Neuronal stem cell (in vitro differentiated cells): ENCODE measurements at places on chromosomes 16 and 17.

GRCh38 chr17:36019423-36019822 lies 1.7 kb upstream of the CCL23 start:
- H3K27me3 ChIP-seq: no peaks in the 10 kb centered on the region
- H3K4me3 ChIP-seq: no peak overlapping the region
- no peak for DNase-seq
- no peak overlapping the region for H3K27ac ChIP-seq
- H3K4me1 ChIP-seq: no peaks in the 10 kb centered on the region
- H3K36me3 ChIP-seq: no peaks in the 10 kb centered on the region

- H3K36me3 ChIP-seq: no peaks in the 10 kb centered on the region
- H3K4me1 ChIP-seq: peaks cover 2% of the 10 kb centered on the region
- H3K27me3 ChIP-seq: no peaks in the 10 kb centered on the region
- H3K4me3 ChIP-seq: no peak overlapping the region
- DNase-seq: no peak
- H3K27ac ChIP-seq: no peak overlapping the region
These were observed 34.0 kb downstream of the DGKE start for GRCh38 chr17:56867948-56868376.

GRCh38 chr17:19495828-19496528 lies 37.7 kb upstream of the SLC47A1 start:
- H3K4me1 ChIP-seq: no peaks in the 10 kb centered on the region
- DNase-seq: no peak
- no peaks in the 10 kb centered on the region for H3K27me3 ChIP-seq
- H3K36me3 ChIP-seq: no peaks in the 10 kb centered on the region
- no peak overlapping the region for H3K27ac ChIP-seq

GRCh38 chr16:26031286-26031685 lies 339.5 kb downstream of the HS3ST4 start:
- H3K4me3 ChIP-seq: no peak overlapping the region
- H3K4me1 ChIP-seq: no peaks in the 10 kb centered on the region
- H3K27me3 ChIP-seq: no peaks in the 10 kb centered on the region
- H3K27ac ChIP-seq: no peak overlapping the region

- H3K27ac ChIP-seq: no peak overlapping the region
- no peaks in the 10 kb centered on the region for H3K36me3 ChIP-seq
- H3K27me3 ChIP-seq: no peaks in the 10 kb centered on the region
- H3K4me1 ChIP-seq: no peaks in the 10 kb centered on the region
- no peak overlapping the region for H3K4me3 ChIP-seq
These were observed 391.3 kb upstream of the CDH5 start for GRCh38 chr16:65975049-65975708.

DNA sequence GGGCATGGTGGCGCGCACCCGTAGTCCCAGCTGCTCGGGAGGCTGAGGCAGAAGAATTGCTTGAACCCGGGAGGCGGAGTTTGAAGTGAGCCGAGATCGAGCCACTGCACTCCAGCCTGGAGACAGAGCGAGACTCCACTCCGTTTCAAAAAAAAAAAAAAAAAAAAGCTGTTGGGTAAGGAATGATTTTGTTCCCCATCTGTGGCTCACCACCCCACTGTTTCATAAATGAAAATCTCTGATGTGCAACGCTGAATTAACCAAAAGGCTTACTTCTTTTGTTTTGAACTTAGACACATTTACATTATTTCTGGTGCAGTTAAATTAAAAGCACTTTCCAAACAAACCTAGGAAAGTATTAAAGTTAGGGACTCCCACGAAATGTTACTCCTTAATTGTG lies 1.2 kb upstream of the METTL9 start:
- DNase-seq: no peak
- H3K27ac ChIP-seq: no peak overlapping the region
- H3K4me1 ChIP-seq: peaks cover 12% of the 10 kb centered on the region
- peaks cover 2% of the 10 kb centered on the region for H3K27me3 ChIP-seq
- H3K36me3 ChIP-seq: peaks cover 4% of the 10 kb centered on the region
- no peak overlapping the region for H3K4me3 ChIP-seq

DNA sequence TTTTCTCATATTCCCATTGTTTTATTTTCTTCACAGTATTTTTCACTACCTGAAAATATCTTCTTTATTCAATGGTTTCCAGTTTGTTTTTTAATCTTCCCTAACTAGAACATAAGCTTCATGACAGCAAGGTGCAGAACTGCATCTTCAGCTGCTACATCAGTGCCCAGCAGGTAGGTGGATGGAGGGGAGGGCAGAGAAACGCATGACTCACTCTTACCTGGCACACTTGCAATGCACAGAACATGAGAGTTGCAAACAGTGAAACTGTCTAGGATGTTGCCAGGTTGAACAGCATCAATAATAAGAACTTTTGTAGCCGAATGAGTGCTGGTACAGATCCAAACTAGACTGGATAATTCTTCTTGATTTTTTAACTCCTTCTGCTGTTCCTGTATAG lies 127.1 kb downstream of the SPAG9 start:
- H3K27me3 ChIP-seq: no peaks in the 10 kb centered on the region
- no peak overlapping the region for H3K4me3 ChIP-seq
- DNase-seq: no peak
- no peak overlapping the region for H3K27ac ChIP-seq
- H3K4me1 ChIP-seq: no peaks in the 10 kb centered on the region

DNA sequence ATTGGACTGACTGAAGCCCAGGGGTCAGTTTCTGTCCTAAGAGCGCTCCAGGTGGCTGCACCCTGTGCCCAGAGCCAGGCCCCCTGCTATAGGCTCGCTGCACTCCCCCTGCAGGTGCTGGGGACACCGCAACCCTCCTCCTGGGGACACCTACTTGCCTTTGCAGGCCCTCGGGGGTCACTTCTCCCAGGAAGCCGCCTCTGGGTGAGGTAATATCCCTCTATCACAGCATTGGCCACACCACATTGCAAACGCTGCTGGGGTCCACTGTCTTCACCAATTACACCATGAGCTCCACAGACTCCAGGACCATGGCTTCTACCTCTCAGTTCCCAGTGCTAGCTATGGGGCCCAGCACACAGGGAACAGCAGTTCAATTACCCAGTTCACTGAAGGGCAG lies 14.9 kb downstream of the USP36 start:
- H3K4me3 ChIP-seq: no peak overlapping the region
- no peak for DNase-seq
- H3K4me1 ChIP-seq: peaks cover 9% of the 10 kb centered on the region

DNA sequence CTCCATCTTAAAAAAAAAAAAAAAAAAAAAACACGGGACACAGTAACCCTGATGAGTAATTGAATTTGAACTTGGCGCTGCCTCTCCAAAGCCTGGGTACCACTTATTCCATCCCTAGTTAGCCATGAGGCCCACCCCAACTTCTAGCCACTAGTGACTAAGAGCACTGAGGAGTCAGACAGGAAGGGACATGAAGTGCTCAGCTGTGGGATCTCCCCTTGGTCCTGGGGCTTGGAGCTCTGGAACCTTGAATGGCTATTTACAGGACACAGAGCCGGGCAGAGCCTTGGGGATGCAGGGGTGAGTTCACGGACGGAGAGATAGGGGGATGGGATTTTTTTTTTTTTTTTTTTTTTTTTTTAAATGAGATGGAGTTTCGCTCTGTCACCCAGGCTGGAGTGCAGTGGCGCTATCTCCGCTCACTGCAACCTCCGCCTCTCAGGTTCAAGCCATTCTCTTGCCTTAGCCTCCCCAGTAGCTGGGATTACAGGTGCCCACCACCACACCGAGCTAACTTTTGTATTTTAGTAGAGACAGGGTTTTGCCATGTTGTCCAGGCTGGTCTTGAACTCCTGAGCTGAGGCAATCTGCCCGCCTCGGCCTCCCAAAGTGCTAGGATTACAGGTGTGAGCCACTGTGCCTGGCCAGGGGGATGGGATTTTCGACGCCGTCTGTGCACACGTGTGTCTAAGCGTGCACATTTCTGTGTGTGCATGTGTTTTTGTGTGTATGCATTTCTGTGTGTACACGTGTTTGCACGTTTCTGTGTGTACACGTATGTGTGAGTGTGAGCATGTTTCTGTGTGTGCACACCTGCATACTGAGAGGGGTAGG lies 20.4 kb upstream of the CIBAR2 start:
- peaks cover 3% of the 10 kb centered on the region for H3K4me1 ChIP-seq
- H3K36me3 ChIP-seq: no peaks in the 10 kb centered on the region
- DNase-seq: no peak
- H3K4me3 ChIP-seq: no peak overlapping the region
- no peak overlapping the region for H3K27ac ChIP-seq
- no peaks in the 10 kb centered on the region for H3K27me3 ChIP-seq

- no peaks in the 10 kb centered on the region for H3K27me3 ChIP-seq
- no peaks in the 10 kb centered on the region for H3K36me3 ChIP-seq
- H3K4me3 ChIP-seq: no peak overlapping the region
- H3K27ac ChIP-seq: no peak overlapping the region
- no peaks in the 10 kb centered on the region for H3K4me1 ChIP-seq
- DNase-seq: no peak
These were observed 9.3 kb upstream of the ASIC2 start for GRCh38 chr17:33302394-33302793.

GRCh38 chr16:80027007-80027965 lies 426.7 kb upstream of the MAF start:
- no peaks in the 10 kb centered on the region for H3K36me3 ChIP-seq
- H3K27me3 ChIP-seq: no peaks in the 10 kb centered on the region
- peaks cover 7% of the 10 kb centered on the region for H3K4me1 ChIP-seq
- H3K4me3 ChIP-seq: no peak overlapping the region
- H3K27ac ChIP-seq: no peak overlapping the region

DNA sequence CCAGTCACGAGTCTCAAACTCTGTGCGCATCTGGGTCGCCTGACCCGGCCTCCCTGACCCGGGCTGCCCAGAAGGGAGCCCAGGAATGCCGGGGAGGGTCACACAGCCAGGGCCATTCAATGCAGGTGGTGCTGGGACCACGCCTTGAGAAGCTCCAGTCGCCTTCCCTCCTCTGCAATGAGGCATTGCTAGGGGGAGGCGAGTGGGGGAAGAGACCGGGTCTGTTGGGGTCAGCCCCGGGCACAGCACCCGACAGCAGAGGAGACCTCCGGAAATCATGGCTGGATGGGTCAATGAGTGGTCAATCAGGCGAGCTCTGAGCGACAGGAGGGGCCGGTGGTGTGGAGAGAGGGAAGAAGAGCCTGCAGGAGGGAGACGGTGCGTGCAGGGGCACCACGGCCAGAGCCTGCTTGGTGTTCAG lies 13.3 kb downstream of the JPH3 start:
- no peak for DNase-seq
- H3K36me3 ChIP-seq: no peaks in the 10 kb centered on the region
- no peaks in the 10 kb centered on the region for H3K4me1 ChIP-seq
- H3K27ac ChIP-seq: no peak overlapping the region
- no peaks in the 10 kb centered on the region for H3K27me3 ChIP-seq

DNA sequence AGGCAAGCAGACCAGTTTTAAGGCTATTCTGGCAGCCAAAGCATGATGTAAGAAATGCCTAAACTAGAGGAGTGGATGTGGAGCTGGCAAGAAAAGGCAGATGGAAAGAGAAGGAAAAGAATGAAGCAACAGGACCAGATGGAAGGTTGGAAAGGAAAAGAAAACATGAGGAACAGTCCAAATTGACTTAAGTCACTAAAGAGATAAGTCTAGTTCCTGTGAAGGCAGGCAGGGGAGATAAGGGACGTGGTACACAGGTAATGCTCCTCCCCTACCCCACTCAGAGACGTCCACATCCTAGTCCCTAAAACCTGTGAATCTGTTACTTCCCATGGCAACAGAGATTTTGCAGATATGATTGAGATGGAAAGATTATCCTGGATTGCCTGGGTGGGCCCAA lies 43.5 kb downstream of the TEX2 start:
- no peaks in the 10 kb centered on the region for H3K36me3 ChIP-seq
- peaks cover 5% of the 10 kb centered on the region for H3K4me1 ChIP-seq
- no peaks in the 10 kb centered on the region for H3K27me3 ChIP-seq
- no peak overlapping the region for H3K4me3 ChIP-seq
- no peak for DNase-seq
- H3K27ac ChIP-seq: no peak overlapping the region

GRCh38 chr16:86922311-86922710 lies 344.0 kb downstream of the FOXL1 start:
- no peaks in the 10 kb centered on the region for H3K4me1 ChIP-seq
- H3K27me3 ChIP-seq: no peaks in the 10 kb centered on the region
- DNase-seq: no peak
- H3K4me3 ChIP-seq: no peak overlapping the region
- no peaks in the 10 kb centered on the region for H3K36me3 ChIP-seq

- H3K27ac ChIP-seq: no peak overlapping the region
- H3K4me3 ChIP-seq: no peak overlapping the region
- no peak for DNase-seq
- no peaks in the 10 kb centered on the region for H3K27me3 ChIP-seq
These were observed 34.1 kb downstream of the TMEM238L start for GRCh38 chr17:10769840-10770239.

- H3K27me3 ChIP-seq: no peaks in the 10 kb centered on the region
- no peak for DNase-seq
- H3K4me1 ChIP-seq: peaks cover 13% of the 10 kb centered on the region
- H3K27ac ChIP-seq: no peak overlapping the region
- H3K36me3 ChIP-seq: no peaks in the 10 kb centered on the region
- H3K4me3 ChIP-seq: peak overlapping the region; percentile 48
These were observed 5.2 kb upstream of the CDC42EP4 start for GRCh38 chr17:73316919-73317505.

GRCh38 chr16:73546341-73546845 lies 498.5 kb upstream of the ZFHX3 start:
- no peak overlapping the region for H3K27ac ChIP-seq
- peaks cover 65% of the 10 kb centered on the region for H3K4me1 ChIP-seq
- peak overlapping the region; percentile 44 for H3K4me3 ChIP-seq
- no peaks in the 10 kb centered on the region for H3K36me3 ChIP-seq
- no peak for DNase-seq
- no peaks in the 10 kb centered on the region for H3K27me3 ChIP-seq

GRCh38 chr17:37168731-37169353 lies 206.9 kb upstream of the C17orf78 start:
- H3K4me3 ChIP-seq: no peak overlapping the region
- H3K27me3 ChIP-seq: no peaks in the 10 kb centered on the region
- H3K36me3 ChIP-seq: peaks cover 4% of the 10 kb centered on the region
- H3K4me1 ChIP-seq: peaks cover 2% of the 10 kb centered on the region
- no peak for DNase-seq

DNA sequence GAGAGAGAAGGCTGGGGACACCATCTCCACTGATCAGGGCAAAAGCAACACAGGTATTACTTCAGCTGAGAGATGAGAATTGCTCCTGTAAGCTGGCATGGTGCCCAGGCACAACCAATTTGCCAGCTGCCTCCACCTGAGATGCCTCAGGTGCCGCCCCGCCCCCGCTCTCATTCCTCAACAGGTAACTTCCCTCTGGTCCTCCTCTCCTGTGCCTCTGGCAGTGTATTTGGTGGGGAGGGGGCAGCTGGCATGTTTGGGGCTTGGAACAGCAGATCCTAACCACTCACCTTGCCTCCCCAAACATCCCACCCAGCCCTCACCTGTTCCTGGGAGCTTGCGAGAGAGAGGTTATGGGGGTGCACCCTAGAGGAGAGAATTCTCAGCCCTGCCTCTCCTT lies 2.9 kb upstream of the SRCIN1 start:
- no peak overlapping the region for H3K27ac ChIP-seq
- no peaks in the 10 kb centered on the region for H3K27me3 ChIP-seq
- DNase-seq: no peak
- H3K36me3 ChIP-seq: no peaks in the 10 kb centered on the region

GRCh38 chr17:68512960-68513474 lies 787 bp downstream of the PRKAR1A start:
- H3K27me3 ChIP-seq: no peaks in the 10 kb centered on the region
- H3K4me1 ChIP-seq: peaks cover 32% of the 10 kb centered on the region
- peak overlapping the region; percentile 74 for H3K4me3 ChIP-seq
